ENCODE measurements at places on chromosomes 16 and 17. TPM values are rescaled to one million over a fixed set of nuclear protein-coding genes. Genes with fewer than 3 reads are reported as not detected.
A peak's percentile ranks its signal among the peaks of the same experiment; 100 is the strongest.

- no peak for DNase-seq
These were observed 29.2 kb upstream of the WFIKKN2 start for GRCh38 chr17:50806141-50806643.

Gene KRTAP2-3
- not detected for polyA plus RNA-seq

Gene ITGAL
- 1.9 TPM for polyA plus RNA-seq

DNA sequence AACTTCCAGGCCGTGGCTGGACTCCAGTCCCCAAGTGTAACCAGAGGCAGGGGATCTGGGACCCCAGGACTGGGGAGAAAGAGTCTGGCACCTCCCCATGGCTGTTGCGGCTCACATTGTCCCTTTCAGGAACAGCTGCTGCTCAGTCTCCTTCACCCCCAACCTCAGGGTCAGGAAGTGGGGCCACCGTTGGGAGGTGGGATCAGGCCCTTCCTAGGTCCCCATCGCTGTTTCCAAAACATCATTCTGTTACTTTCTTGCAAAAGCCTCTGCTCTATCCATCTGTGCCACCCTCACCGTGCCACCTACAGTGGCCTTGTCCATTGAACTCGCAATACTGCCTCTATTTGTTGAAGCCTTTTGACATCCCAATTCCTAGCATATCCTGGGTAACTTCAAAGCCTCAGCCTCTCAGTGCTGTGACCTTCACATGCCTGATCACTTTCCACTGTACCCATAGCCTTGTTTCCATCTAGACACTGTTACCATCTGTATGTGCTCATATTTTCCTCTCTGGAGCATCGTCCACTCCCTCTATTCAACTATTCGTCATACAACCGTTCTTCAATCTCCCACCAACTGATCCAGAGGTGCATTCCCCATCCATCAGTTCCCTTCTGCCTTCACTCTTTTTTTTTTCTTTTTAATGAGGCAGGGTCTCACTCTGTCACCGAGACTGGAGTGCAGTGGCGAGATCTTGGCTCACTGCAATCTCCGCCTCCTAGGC lies 15.0 kb upstream of the SRCIN1 start:
- no peak for DNase-seq

GRCh38 chr17:59287452-59287851 lies 44.0 kb upstream of the YPEL2 start:
- DNase-seq, result no peak

- no peak for DNase-seq
These were observed 46.8 kb downstream of the ZFPM1 start for GRCh38 chr16:88499836-88500251.

Gene ALDH3A1
- 1.2 TPM for polyA plus RNA-seq

GRCh38 chr17:27217631-27218030 lies 76.3 kb upstream of the WSB1 start:
- no peak for DNase-seq

Gene EMP2
- polyA plus RNA-seq, result 22.7 TPM

Gene NQO1
- polyA plus RNA-seq, result 21.2 TPM

DNA sequence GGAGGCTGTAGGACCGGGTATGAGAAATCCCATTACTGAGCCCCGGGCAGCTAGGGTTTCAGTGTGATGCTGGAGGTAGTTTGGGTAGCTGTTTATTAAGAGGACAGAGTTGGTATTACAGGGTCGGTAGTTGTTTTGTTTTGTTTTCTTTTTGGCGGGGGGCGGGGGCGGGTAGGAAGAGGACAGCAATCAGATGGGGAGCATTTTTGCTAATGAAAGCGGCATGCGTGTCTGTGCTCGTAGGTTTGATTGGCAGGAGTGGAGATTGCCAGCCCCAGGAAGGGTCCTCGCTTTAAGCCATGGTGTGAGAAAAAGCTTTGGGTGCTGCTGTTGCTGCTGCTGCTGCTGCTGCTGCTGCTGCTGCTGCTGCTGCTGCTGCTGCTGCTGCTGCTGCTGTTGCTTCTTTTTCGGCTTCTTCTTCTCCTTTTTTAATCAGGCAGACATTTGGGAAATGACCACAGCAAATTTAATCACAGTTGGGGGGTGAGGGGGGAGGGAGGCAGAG lies 498.5 kb upstream of the ZFHX3 start:
- no peak for DNase-seq

DNA sequence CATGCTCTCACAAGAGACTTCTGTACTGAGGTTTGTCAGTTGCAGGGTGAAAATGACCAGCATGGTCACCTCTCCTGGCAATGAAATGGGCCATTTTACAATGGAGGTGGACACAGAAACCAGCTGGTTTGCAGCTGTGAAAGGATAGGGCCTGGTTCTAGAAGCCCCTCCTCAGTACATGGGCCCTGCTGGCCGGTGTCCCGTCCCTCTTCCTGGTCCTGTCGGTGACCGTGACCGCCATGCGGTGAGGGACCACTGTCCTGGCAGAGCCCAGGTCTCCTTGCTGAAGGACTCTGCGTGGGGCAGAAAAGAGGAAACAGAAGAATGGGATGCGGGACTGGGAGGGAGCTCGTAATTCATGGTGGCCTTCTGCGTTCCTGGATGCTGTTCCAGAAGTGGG lies 76.0 kb upstream of the ZNF423 start:
- no peak for DNase-seq

DNA sequence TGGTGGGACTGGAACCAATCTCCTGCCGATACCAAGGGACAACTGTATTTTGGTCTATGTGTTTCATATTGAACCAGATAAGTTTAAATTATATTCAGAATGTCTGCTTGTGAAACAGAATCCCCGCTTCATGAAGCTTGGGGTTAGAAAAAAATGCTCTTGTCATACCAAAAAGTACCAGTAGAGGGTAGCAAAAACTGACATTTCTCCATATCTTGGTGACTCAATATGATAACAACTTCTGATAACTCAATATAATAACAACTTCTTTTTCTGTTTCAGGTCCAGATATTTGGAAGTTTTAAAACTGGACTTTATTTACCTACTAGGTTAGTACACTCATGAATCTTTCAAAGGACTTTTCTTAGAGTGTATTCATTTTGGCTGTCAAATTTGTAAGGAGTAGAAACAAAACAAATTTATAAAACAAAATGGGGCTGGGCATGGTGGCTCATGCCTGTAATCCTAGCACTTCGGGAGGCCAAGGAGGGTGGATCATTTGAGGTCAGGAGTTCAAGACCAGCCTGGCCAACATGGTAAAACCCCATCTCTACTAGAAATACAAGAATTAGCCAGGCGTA lies 52.3 kb upstream of the ADCY7 start:
- peak; percentile 34 for DNase-seq

Gene KRTAP9-2
- polyA plus RNA-seq, result not detected

- DNase-seq, result no peak
These were observed 241.9 kb downstream of the SLC39A11 start for GRCh38 chr17:72850410-72851118.

DNA sequence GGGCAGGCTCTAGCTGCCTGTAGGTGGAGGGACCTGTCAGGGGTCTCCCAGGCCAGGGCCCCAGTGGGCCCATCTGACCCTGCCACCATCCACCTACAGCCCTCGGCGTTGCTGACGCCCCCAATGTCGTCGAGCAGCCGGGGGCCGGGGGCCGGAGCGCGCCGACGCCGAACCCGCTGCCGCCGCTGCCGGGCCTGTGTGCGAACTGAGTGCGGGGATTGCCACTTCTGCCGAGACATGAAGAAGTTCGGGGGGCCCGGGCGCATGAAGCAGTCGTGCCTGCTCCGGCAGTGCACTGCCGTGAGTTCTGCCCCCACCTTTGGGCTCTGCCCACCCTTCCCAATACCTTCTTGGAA lies 2.2 kb downstream of the FBXL19 start:
- DNase-seq, result no peak

Gene TBX6
- 1.7 TPM for polyA plus RNA-seq

DNA sequence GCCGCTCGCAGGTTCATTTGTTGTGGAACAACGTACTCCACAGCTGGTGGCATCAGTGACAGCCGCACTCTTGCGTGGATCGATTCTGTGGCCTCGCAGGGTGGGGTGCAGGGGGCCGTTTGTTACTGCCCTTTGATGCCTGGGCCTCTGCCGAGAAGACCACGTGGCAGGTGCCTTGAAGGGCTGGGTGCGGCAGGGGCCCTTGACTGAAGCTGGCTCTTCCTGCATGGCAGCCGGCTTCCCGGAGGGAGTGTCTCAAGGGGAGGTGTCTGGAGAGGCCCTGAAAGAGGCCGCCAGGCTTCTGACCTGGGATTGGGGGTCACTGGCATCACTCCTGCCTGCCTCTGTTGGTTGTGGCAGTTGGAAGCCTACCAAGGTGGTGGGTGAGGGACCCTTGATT lies 43.8 kb downstream of the TBCD start:
- no peak for DNase-seq

All from renal cortex interstitium (tissue), 15 donors.